Nephron progenitor cell (in vitro differentiated cells): ENCODE measurements at places on chromosomes 4 and X.

GRCh38 chrX:47574076-47574546 is 8.1 kb upstream of the TIMP1 start:
- no peak overlapping the region for H3K27ac ChIP-seq
- no peak overlapping the region for H3K4me3 ChIP-seq
- peaks cover 34% of the 10 kb centered on the region for H3K36me3 ChIP-seq

- peaks cover 3% of the 10 kb centered on the region for H3K27me3 ChIP-seq
- H3K27ac ChIP-seq: peak overlapping the region; percentile 79
- no peak overlapping the region for H3K4me3 ChIP-seq
These were observed 14.9 kb upstream of the CDKN2AIP start for GRCh38 chr4:183429489-183429888.

- H3K27ac ChIP-seq: no peak overlapping the region
- peaks cover 8% of the 10 kb centered on the region for H3K4me1 ChIP-seq
- no peaks in the 10 kb centered on the region for H3K36me3 ChIP-seq
- no peak for DNase-seq
- H3K27me3 ChIP-seq: no peaks in the 10 kb centered on the region
These were observed 41.8 kb upstream of the VEGFC start for GRCh38 chr4:176834531-176834930.

GRCh38 chr4:108276690-108277089 is 108.0 kb upstream of the LEF1 start:
- H3K27ac ChIP-seq: no peak overlapping the region
- peaks cover 26% of the 10 kb centered on the region for H3K4me1 ChIP-seq
- H3K36me3 ChIP-seq: no peaks in the 10 kb centered on the region
- H3K27me3 ChIP-seq: peaks cover 2% of the 10 kb centered on the region
- no peak overlapping the region for H3K4me3 ChIP-seq

DNA sequence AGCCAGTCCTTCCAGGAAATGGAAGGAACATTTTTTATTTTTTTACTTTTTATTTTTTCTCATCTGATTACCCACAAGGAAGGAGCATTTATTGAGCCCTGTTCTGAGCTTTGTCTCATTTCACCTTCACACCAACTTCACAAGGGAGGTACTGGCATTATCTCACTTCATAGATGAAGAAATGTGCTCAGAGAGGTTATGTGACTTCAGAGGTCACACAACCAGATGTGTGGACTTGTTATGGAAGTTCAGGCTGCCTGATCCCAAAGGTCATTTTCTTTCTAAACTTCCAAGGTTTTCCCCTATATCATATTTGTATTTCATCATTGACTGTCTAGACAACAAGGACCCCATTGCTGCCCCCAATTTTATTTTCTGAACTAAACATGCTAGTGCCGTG is 160.3 kb downstream of the DCLK2 start:
- no peak overlapping the region for H3K27ac ChIP-seq
- H3K27me3 ChIP-seq: peaks cover 9% of the 10 kb centered on the region
- peaks cover 13% of the 10 kb centered on the region for H3K36me3 ChIP-seq
- H3K4me1 ChIP-seq: peaks cover 39% of the 10 kb centered on the region

- H3K4me1 ChIP-seq: no peaks in the 10 kb centered on the region
- H3K4me3 ChIP-seq: no peak overlapping the region
- H3K27ac ChIP-seq: no peak overlapping the region
- H3K36me3 ChIP-seq: peaks cover 18% of the 10 kb centered on the region
- H3K27me3 ChIP-seq: no peaks in the 10 kb centered on the region
These were observed 312.9 kb downstream of the NLGN4X start for GRCh38 chrX:5915783-5916182.

DNA sequence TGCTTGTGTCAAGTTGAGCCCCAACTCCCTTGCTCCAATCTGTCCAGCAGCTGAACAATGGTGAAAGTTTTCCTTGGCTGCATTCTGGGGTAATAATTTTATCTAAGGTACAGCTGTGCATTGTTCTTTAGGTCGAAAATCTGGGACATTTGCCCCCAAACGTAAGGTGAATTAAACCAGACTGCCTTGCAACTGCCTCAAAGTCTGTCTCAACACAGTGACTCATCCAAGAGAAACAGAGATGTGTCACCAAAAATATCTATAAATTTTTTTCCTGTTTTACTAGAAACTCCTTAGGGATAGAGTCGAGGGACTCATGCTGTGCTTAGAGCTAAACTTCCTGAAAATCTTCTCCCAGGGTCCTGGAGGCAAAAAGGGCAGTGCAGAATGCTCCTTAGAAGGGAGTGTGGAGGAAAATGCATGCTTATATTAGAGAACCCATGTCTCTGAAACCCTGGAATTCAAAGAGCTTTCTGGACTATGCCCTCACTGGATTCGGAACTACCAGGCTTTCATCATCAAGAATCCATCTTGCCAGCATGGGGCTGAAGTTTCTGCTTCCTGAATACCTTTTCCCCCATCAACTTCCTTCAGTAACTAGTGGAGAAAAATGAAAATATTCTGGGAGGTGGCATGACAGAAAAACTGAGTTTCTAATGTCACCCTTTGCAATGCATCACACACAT is 115.7 kb downstream of the PALLD start:
- no peak overlapping the region for H3K4me3 ChIP-seq
- H3K27ac ChIP-seq: no peak overlapping the region
- no peak for DNase-seq
- no peaks in the 10 kb centered on the region for H3K36me3 ChIP-seq
- peaks cover 1% of the 10 kb centered on the region for H3K27me3 ChIP-seq

- peaks cover 24% of the 10 kb centered on the region for H3K27me3 ChIP-seq
- DNase-seq: no peak
- H3K4me1 ChIP-seq: no peaks in the 10 kb centered on the region
- H3K4me3 ChIP-seq: no peak overlapping the region
- H3K27ac ChIP-seq: no peak overlapping the region
These were observed 24.0 kb downstream of the PPEF2 start for GRCh38 chr4:75878246-75878756.

GRCh38 chr4:6532102-6532501 is 42.9 kb upstream of the MAN2B2 start:
- peaks cover 16% of the 10 kb centered on the region for H3K27me3 ChIP-seq
- H3K4me3 ChIP-seq: no peak overlapping the region
- no peaks in the 10 kb centered on the region for H3K36me3 ChIP-seq
- H3K27ac ChIP-seq: no peak overlapping the region

- H3K36me3 ChIP-seq: no peaks in the 10 kb centered on the region
- H3K27ac ChIP-seq: no peak overlapping the region
These were observed 61.6 kb downstream of the SCML1 start for GRCh38 chrX:17798921-17799320.

DNA sequence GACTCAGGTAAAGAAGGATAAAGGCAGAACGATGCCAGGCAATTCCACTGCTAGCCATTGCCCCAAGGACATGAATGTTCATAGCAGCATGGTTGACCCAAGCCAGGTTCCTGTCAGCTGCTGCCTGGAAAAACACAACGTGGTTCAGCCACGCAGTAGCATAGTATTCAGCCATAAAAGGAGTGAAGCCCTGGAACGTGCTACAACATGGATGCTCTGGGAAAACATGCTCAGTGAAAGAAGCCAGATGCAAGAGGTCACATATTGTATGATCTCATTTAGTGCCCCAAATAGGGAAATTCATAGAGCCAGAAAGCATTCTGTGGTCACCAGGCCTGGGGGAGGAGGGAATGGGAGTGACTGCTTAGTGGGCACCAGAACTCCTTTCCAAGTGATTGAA is 129.8 kb downstream of the GPR143 start:
- peaks cover 40% of the 10 kb centered on the region for H3K36me3 ChIP-seq
- H3K27ac ChIP-seq: no peak overlapping the region
- H3K4me3 ChIP-seq: no peak overlapping the region
- DNase-seq: no peak
- H3K27me3 ChIP-seq: no peaks in the 10 kb centered on the region

GRCh38 chr4:95531141-95531540 is 17.6 kb downstream of the UNC5C start:
- no peak overlapping the region for H3K4me3 ChIP-seq
- peaks cover 35% of the 10 kb centered on the region for H3K4me1 ChIP-seq
- H3K27ac ChIP-seq: no peak overlapping the region
- no peaks in the 10 kb centered on the region for H3K36me3 ChIP-seq
- DNase-seq: no peak

DNA sequence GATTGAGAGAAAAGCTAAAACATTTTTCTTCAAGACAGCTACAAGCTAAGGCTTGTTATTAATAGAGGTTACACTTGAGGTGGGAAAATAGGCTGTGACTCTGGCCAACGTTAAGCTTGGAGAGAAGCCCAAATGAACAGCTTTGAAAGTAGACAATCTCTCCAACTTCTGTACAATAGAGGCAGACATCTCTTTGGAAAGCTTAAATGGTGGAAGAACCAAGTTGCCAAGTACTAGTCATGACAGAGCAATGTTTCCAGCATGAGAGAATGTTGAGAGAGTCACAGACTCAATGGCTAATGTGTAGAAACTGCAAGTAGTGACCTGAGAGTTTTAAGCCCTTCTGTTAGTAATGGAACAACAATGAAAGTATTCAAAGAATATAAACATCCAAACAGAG is 298.1 kb downstream of the INPP4B start:
- H3K36me3 ChIP-seq: no peaks in the 10 kb centered on the region
- DNase-seq: no peak
- H3K27ac ChIP-seq: peak overlapping the region; percentile 4
- H3K4me3 ChIP-seq: no peak overlapping the region
- H3K27me3 ChIP-seq: no peaks in the 10 kb centered on the region
- peaks cover 52% of the 10 kb centered on the region for H3K4me1 ChIP-seq

DNA sequence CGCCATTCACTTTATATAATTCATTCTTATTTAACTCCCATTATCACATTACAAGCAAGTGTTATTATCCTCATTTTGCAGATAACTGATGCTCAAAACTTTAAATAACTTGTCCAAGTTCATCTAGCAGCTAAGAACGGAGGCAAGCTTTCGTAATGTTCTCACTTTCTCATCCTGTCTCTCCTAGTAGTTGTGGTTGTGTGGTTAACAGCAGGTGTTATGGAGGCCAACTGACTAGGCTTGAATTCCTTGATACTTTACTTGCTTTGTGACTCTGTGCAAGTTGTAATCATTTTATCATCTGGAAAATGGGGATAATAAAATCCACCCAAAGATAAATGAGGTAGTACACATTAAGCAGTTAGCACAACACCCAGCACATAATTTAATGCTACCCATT is 109.9 kb upstream of the PTPN13 start:
- no peaks in the 10 kb centered on the region for H3K4me1 ChIP-seq
- peaks cover 18% of the 10 kb centered on the region for H3K36me3 ChIP-seq
- no peak for DNase-seq
- H3K27me3 ChIP-seq: no peaks in the 10 kb centered on the region
- no peak overlapping the region for H3K4me3 ChIP-seq
- no peak overlapping the region for H3K27ac ChIP-seq

DNA sequence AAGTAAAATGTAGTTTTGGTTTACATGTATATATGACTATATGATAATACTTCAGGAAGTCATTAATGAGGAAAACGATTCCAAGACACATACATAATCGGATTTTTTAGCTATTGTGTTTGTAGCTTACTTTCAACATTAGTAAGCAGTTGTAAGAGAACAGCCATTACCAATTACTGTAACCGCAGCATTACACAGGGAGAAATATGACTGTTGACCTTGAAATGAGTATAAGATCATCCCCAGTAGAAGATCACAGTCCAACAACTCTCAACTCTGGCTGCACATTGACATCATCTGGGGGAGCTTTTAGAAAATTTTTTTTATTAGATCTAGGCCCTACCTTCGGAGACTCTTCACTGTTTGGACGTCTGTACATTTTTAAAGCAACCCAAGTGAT is 762.0 kb upstream of the MAGEB2 start:
- no peaks in the 10 kb centered on the region for H3K36me3 ChIP-seq
- H3K27ac ChIP-seq: no peak overlapping the region
- H3K4me1 ChIP-seq: no peaks in the 10 kb centered on the region
- H3K27me3 ChIP-seq: no peaks in the 10 kb centered on the region
- H3K4me3 ChIP-seq: no peak overlapping the region

GRCh38 chr4:30920043-30920442 is 199.9 kb downstream of the PCDH7 start:
- no peaks in the 10 kb centered on the region for H3K36me3 ChIP-seq
- peaks cover 7% of the 10 kb centered on the region for H3K4me1 ChIP-seq
- peak overlapping the region; percentile 8 for H3K27ac ChIP-seq
- peaks cover 3% of the 10 kb centered on the region for H3K27me3 ChIP-seq

DNA sequence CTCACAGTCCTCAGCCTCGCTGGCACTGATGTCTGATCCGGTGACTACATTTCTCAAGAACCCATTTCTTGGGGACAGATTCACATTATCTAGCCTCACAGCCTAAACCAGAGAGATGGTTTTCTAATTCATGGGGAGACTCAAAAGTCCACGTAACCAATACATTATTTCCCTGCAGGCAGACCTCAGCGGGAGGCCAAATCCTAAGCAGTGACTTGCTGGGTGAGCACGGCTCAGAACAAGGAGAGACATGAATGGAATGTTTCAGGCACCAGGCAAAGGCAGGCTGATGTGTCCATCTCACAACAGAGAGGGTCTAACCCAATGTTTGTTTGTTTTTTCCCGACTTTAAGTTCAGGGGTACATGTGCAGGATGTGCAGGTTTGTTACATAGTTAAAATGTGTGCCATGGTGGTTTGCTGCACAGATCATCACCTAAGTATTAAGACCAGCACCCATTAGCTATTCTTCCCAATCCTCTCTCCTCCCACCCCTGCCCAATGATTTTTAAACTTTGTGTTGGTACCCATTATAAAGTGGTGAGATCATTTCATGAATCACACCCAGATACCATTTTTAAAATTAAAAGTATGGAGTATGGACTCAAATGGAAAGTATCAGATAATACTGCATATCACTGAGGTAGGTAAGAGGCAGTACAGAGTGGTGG is 53.3 kb downstream of the SCD5 start:
- no peak overlapping the region for H3K27ac ChIP-seq
- H3K27me3 ChIP-seq: peaks cover 16% of the 10 kb centered on the region
- no peaks in the 10 kb centered on the region for H3K36me3 ChIP-seq
- H3K4me1 ChIP-seq: peaks cover 34% of the 10 kb centered on the region
- no peak for DNase-seq

DNA sequence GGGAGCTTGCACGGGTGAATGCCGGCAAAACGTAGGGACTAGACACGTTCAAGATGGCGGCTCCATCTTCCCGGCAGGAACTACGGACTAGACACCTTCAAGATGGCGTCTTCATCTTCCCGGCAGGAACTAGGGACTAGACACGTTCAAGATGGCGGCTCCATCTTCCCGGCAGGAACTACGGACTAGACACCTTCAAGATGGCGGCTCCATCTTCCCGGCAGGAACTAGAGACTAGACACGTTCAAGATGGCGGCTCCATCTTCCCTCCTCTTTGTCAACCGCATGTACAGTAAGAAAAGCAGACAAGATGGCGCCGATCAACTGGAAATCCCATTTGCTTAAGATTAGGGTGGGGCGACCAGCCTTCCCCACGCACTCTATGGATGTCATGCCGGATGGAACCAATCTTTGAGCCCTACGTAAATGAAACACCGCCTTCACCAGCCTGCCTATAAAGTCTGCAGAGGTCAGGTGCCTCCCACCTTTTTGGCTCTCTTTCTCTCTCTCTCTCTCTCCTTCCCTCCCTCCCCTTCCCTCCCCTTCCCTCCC is 222.4 kb downstream of the CRLF2 start:
- H3K27me3 ChIP-seq: peaks cover 14% of the 10 kb centered on the region
- H3K4me1 ChIP-seq: peaks cover 27% of the 10 kb centered on the region
- H3K36me3 ChIP-seq: peaks cover 12% of the 10 kb centered on the region
- peak overlapping the region; percentile 92 for H3K27ac ChIP-seq

- DNase-seq: peak; percentile 74
- no peak overlapping the region for H3K27ac ChIP-seq
- H3K36me3 ChIP-seq: peaks cover 51% of the 10 kb centered on the region
- no peaks in the 10 kb centered on the region for H3K4me1 ChIP-seq
- peaks cover 3% of the 10 kb centered on the region for H3K27me3 ChIP-seq
These were observed 35.7 kb upstream of the TBC1D14 start for GRCh38 chr4:6873792-6874461.
